ENCODE measurements at places on chromosomes 6 and 20.

- DNase-seq, result no peak
These were observed 78.8 kb downstream of the PHACTR3 start for GRCh38 chr20:59683181-59683580.

DNA sequence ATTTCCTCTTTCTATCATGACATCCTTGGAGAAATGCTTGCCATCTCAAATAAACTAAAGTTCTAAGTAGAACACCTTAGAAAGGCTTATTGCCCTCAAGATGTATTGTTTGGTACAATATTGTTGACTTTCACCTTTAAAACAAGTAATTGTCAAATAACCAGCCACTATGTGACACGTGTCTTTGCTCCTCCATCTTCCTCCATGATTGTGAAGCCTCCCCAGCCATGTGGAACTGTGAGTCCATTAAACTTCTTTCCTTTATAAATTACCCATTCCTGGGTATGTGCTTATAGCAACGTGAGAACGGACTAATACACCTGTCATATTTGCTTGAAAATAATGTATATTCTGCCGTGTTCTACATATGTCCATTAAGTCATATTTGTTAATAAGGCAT is 126.5 kb downstream of the BMP5 start:
- no peak for DNase-seq

- DNase-seq, result no peak
These were observed 11.3 kb upstream of the RBM24 start for GRCh38 chr6:17269840-17270239.

GRCh38 chr6:119890470-119890869 is 540.9 kb upstream of the MAN1A1 start:
- DNase-seq, result no peak

- DNase-seq, result peak; percentile 64
These were observed 4.2 kb downstream of the PSMF1 start for GRCh38 chr20:1122388-1123315.

GRCh38 chr6:15901141-15902115 is 227.5 kb upstream of the MYLIP start:
- DNase-seq, result peak; percentile 58
